ENCODE measurements at places on chromosomes 1 and 21. TPM values are rescaled to one million over a fixed set of nuclear protein-coding genes. Genes with fewer than 3 reads are reported as not detected.
A peak's percentile ranks its signal among the peaks of the same experiment; 100 is the strongest.

DNA sequence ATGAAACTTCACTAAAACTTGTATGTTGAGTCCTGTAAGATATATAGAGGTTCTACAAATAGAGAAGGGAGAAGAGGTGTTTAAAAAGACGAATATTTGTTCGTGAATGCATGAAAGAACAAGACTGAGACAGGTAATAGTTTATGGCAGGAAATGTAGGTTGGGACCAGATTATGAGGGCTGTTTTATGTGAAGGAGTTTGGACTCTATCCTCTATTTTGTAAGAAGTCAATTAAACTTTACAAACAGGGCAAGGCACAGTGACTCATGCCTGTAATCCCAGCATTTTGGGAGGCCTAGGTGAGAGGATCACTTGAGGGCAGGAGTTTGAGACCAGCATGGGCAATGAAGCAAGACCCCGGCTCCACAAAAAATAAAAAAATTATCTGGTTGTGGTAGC lies 5.7 kb downstream of the SLC35A3 start:
- H3K36me3 ChIP-seq, result no peaks in the 10 kb centered on the region
- no peak overlapping the region for H3K4me3 ChIP-seq
- H3K4me1 ChIP-seq, result peaks cover 20% of the 10 kb centered on the region

DNA sequence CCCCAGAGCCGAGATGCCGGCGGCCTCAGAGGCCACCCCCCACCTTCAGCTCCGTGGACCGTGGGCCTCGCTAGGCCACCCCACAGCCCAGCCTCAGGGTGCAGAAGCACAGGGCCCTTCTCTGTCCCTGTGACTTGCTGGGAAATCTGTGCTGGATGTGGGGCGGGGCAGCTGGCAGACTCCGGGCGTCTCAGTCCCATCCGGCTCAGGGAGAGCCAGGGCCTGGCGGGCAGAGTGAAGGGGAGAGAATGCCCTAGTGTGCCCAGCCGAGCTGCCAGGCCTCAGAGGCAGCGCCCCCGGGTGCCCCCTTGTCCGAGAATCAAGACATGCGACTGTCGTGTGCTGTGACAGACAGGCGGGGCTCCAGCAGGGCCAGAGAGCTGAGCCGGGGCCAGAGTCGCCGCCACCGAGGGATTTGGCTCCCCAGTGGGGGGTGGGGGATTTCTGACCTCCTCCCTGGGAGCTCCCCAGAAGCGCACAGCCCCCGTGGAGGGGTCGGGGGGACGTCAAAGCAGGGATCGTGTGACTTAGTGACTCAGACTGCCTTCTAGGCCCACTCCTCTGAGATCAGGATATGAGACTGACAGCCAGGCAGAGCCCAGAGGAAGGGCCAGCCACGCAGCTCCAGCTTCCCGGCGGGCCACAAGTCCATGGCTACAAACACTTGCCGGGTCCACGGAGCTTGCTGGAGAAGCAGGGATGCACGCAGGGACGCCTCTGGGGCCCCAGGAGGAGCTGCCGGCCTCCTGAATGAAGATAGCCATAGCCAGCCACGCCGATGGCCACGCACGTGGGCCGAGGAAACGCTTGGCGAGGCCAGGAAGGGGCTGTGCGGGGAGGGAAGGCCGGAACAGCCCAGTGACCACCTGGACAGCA lies 11.9 kb downstream of the COL6A1 start:
- no peak overlapping the region for H3K27ac ChIP-seq
- peak; percentile 0 for DNase-seq
- H3K4me1 ChIP-seq, result no peaks in the 10 kb centered on the region

- DNase-seq, result no peak
- no peaks in the 10 kb centered on the region for H3K27me3 ChIP-seq
- no peaks in the 10 kb centered on the region for H3K4me1 ChIP-seq
- no peak overlapping the region for H3K27ac ChIP-seq
These were observed 350.2 kb downstream of the PLPP3 start for GRCh38 chr1:56229186-56229585.

The PADI3 gene
- not detected for total RNA-seq

GRCh38 chr1:47677241-47677940 lies 239.5 kb downstream of the FOXD2 start:
- no peak overlapping the region for H3K27ac ChIP-seq
- no peak overlapping the region for H3K4me3 ChIP-seq
- H3K27me3 ChIP-seq, result peaks cover 4% of the 10 kb centered on the region
